Parietal lobe (tissue), 2 donors: ENCODE measurements at places on chromosomes 12 and 14. TPM values are rescaled to one million over a fixed set of nuclear protein-coding genes. Genes with fewer than 3 reads are reported as not detected.

FNTB gene
- 12.8 TPM for total RNA-seq

PIWIL1 gene
- not detected for total RNA-seq

CDK4 gene
- total RNA-seq = 55.4 TPM

TDRD9 gene
- total RNA-seq = 1.9 TPM

RPGRIP1 gene
- total RNA-seq = 0.94 TPM

OTX2 gene
- 0.31 TPM for total RNA-seq

CLEC9A gene
- not detected for total RNA-seq

LBHD2 gene
- total RNA-seq = not detected

C12orf56 gene
- 0.31 TPM for total RNA-seq

EPYC gene
- total RNA-seq = not detected

MYL6B gene
- 91.1 TPM for total RNA-seq

C1S gene
- total RNA-seq = 8.1 TPM

RNASE7 gene
- not detected for total RNA-seq

WDHD1 gene
- total RNA-seq = 11.9 TPM

SLC6A13 gene
- total RNA-seq = 5.6 TPM

TAS2R19 gene
- 41.9 TPM for total RNA-seq

AKAP5 gene
- total RNA-seq = 19.1 TPM

DTX3 gene
- 81.7 TPM for total RNA-seq

SLC38A6 gene
- total RNA-seq = 111 TPM

STON2 gene
- 45.1 TPM for total RNA-seq

RAD9B gene
- total RNA-seq = 1.3 TPM

ARID2 gene
- 88.0 TPM for total RNA-seq

CLEC4C gene
- total RNA-seq = not detected

CEBPE gene
- not detected for total RNA-seq

AMDHD1 gene
- 0.63 TPM for total RNA-seq

TAS2R50 gene
- total RNA-seq = 26.3 TPM

TMEM179 gene
- 43.2 TPM for total RNA-seq

GRIN2B gene
- total RNA-seq = 243 TPM

PLA2G1B gene
- not detected for total RNA-seq

SDSL gene
- 0.94 TPM for total RNA-seq

TGM1 gene
- total RNA-seq = 4.4 TPM

SPIC gene
- not detected for total RNA-seq

ZCRB1 gene
- 15.3 TPM for total RNA-seq
